Effector CD8-positive, alpha-beta T cell (primary cell): ENCODE measurements at places on chromosomes 2 and 18.

DNA sequence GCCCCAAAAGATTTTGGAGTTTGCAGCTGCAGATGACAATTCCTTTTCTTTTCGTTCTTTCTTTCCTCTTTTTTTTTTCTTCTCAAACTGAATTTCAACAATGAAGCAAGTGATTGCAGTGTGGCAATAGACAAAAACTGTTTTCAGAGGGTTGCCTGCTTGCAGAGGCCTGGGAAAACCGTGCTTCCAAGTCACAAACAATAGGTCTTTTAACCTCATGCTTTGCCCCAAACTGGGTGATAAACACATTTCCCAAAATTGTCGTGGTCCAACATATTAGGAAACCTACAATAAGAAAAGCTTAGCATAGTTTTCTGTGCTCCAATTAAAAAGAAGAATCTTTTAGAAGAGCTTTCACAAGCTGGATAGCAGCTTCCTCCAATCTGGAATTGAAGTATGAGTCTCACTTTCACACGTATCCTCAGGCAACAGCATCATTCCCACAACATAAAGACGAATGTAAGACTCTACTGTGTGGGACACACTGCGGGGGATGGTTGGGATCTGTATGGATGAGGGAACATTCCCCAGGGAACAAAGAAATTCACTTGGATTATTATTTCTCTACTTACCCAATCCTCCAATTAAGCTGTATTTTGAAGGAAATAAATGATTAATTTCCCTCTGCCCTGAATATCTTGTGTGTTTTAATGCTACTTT, 656.1 kb downstream of the RNF144A start:
- no peak for DNase-seq

- DNase-seq = peak; percentile 7
Measured at GRCh38 chr2:85998071-85998991, 107.4 kb downstream of the POLR1A start.

DNA sequence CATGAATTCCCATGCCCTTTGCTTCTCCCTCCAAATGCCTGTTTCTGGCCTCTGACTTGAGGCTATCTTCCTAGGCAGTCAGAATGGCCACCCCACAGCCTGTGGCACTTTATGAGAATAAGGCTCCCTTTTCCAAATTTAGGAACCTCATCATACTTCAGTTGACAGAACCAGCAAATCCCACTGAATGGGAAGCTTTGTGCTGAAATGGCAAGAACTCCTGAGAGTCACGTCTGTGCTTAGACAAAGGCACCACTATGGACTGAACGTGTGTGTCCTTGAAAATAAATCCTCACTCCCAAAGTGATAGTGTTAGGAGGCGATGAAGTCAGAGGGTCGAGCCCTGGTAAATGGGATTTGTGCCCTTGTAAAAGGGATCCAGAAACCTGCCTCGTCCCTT, 559.9 kb upstream of the SOX11 start:
- no peak for DNase-seq

DNA sequence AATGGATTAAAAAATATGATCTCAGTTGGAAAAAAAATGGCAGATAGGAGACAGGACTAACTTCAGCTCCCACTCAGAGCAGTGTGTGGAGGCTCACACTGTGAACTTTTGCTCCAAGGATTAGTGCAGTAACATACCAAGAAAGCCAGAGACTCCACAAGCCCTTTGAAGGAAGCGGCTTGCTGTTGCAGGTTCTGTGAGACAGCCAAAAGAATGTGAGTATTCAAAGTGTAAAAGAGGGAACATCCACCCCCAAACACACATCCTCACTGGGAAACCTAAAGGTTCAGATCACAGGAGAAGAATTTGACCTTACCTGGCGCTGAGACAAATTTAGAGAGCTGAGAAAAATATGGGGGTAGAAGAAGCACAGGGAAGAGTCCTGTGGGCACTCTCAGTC, 77.5 kb downstream of the FAM171B start:
- DNase-seq = no peak

- DNase-seq = no peak
Measured at GRCh38 chr2:132383956-132384355, 32.6 kb upstream of the GPR39 start.

DNA sequence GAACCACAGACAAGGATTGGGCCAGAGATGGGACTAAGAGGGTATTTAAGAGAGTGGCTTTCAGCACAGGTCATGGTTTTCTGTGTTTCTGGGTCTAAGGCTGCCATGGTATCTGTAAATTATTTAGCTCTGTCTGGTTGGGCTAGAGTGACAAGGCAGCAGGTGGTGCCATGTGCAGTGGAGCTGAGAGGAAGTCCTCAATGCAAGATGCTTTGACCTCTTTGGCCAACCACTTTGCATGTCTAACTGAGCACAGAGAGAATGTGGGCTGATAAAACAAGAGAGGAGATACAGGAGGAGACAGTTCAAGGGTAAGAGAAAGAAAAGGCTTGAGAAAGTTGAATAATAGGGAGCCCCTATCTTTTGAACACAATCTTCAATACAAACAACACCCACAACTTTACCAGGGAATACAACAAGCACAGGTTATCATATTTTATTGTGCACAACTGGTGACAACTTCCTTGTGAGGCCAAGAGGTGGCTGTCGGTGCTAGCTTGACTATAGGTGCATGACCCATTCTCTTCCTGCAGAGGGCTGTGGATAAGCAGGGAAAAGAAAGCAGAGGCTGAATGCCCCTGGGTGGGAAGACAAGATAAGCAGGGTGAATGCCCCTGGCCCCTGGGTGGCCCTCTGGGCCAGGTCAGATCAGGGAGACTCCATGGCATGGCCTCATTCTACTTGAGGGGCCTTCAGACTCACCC, 12.3 kb downstream of the FLACC1 start:
- no peak for DNase-seq

- DNase-seq = no peak
Measured at GRCh38 chr2:157898591-157898996, 22.5 kb upstream of the ACVR1 start.

GRCh38 chr2:10202131-10202665, 79.7 kb downstream of the RRM2 start:
- DNase-seq = no peak

DNA sequence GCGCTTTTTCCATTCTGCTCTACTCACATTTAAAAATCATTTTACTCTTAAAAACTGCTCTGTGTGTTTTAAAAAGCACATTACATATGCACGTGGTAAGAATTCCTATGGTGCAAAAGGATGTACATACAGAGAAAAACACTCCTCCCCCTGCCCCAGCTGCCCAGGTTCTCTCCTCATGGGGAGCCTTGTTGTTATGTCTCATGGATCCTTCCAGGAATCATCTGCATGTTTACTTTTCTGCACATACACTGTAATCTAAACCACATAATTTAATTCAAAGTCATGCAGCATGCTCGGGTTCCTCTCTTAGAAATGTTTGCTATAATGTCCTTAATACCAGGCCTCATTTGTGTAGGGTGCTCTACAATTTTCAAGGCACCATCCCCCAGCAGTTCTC, 243.3 kb downstream of the LOXHD1 start:
- no peak for DNase-seq

GRCh38 chr2:189293164-189293563, 113.6 kb upstream of the COL5A2 start:
- DNase-seq = no peak

- no peak for DNase-seq
Measured at GRCh38 chr2:34045101-34045655, 446.1 kb upstream of the FAM98A start.

GRCh38 chr2:3536682-3537632, 17.6 kb upstream of the ADI1 start:
- DNase-seq = no peak

DNA sequence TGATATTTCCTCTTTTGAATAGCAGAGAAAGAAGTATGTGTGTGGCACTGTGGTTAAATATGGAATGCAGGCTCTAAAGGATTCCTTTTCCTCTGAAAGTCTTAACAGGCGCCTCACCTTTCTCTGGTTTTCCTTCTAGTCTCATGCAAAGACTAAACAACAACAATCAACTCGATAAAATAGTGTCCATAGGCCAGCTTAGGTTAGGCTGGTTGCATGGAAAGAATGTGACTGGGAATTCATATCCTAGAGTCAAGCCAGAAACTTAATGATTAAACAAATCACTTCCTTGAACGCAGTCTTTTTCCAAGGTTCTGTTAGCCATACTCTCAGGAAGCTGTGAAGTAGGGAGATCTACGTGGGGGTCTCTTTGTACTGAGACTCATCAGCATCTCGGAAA, 800.8 kb upstream of the ID2 start:
- DNase-seq = no peak

DNA sequence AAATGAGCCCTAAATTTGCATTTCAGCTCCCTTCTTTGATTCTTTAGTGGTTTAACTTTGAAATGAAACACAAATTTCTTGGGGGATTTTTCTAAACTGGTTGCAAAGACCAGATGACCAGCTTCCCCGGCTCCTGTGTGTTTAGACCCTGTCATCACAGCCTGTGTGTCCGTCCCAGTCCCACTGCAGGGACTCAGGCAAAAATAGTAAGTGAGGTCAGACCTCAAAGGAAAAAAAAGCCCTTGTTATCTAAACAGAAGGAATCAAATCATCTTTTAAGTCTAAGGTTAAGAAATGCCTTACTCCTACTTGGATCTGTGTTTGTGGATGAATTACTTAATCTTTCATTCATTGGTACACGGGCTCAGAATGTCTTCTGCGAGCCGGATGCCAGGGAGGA, 423.7 kb downstream of the LPIN1 start:
- no peak for DNase-seq

DNA sequence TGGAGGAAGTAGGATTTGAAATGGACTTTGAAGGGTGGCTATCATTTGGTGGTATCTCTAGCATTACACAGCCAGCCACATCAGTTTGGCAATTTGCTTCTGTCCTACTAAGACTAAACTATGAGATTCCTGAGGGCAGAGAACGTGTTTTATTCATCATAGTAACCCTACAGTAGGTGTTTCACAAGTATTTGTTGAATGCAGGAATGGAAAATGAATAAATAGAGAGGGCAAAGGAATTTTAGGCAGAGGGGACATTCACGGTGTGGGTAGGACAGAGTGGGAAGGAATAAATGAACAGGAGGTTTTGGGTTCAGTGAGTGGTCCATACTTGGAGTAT, 15.7 kb upstream of the GPR39 start:
- DNase-seq = no peak

DNA sequence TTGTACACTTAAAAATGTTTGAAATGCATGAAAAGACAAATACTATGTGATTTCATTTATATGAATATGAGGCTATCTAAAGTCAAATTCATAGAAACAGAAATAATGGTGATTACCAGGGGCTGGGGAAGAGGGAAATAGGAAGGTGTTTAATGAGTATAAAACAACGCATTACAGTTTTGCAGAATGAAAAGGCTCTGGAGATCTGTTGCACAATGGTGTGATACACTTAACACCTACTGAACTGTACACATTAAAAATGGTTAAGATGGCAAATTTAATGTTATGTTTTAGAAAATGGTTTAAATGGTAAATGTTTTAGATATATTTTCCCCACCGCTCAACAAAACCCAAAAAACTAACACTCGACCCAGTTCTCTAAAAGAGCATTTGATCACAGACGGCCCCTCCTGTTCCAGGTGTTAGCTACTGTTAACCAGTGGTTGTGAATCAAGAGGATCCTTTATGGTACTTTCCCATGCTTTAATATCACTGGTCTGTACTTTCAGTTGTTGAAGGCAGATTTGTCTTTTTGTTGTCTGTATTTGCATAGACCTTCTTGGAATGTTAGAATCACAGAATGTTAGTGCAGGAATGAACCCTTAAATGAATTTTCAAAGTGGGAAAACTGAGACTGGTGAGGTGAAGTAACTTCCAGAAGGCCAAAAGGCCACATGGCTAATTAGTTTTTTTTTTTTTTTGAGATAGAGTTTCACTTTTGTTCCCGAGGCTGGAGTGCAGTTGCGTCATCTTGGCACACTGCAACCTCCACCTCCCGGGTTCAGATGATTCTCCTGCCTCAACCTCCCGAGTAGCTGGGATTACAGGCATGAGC, 10.2 kb downstream of the RAB10 start:
- DNase-seq = no peak

- DNase-seq = no peak
Measured at GRCh38 chr2:65103013-65103715, 26.7 kb downstream of the RAB1A start.

GRCh38 chr2:176117823-176118371, 1.3 kb downstream of the HOXD10 start:
- DNase-seq = no peak

DNA sequence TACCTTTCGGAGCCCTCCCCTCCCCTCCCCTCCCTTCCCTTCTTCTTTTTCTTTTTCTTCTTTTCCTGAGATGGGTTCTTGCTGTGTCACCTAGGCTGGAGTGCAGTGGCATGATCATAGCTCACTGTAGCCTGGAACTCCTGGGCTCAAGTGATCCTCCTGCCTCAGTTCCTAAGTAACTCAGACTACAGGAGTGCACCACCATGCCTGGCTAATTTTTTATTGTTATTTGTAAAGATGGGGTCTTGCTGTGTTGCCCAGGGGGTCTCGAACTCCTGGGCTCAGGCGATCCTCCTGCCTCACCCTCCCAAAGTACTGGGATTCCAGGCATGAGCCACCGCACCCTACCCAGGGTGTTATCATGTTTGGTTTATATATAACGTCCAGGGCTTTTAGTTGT, 66.7 kb downstream of the ASB1 start:
- DNase-seq = no peak

GRCh38 chr2:173550143-173550542, 195.5 kb downstream of the CDCA7 start:
- no peak for DNase-seq

DNA sequence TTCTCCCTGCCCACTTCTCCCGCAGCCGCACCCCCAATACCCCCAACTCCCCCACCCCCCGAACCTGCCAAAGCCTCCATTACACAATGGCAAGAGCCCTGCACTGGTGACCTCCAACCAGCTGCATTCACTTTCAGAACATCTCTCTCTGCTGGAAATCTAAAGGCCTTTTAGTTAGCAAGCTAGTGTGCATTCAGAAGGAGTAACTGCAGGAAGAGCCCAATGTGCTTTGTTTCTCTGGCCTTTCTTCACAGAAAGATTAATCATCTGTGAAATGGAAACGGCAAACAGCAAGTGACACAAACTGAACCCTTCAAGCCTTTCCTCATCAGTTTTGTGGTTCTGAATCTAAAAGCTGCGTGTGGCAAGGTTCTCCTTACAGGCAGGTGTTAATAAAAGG, 124.2 kb downstream of the OLA1 start:
- no peak for DNase-seq

DNA sequence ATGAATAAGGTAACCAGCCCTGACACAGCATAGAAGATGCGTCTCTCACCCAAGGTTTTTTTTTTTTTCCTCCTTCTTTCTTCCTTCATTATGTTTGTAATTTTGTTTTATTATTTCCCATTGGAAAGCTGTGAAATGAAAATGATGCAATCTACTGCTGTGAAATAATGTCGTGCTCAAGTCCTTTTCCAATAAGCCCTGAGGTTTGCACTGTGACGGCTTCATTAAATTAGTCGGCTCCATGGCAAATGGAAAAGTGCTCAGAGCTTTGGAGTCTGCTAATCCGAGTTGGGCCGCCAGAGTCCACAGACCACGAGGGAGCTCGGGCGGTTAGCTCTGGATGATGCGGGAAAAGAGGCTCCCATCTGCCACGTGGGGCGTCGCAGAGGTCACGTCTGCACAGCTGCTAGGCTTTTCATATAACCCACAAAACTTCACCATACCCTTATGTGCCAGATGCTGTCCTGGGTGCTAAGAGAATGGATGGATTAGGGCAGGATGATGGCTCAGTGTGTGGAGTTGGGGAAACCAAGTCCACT, 92.3 kb upstream of the CAPN13 start:
- no peak for DNase-seq

- DNase-seq = no peak
Measured at GRCh38 chr2:167980439-167980838, 267.0 kb downstream of the STK39 start.

- DNase-seq = no peak
Measured at GRCh38 chr2:186299610-186300009, 186.4 kb upstream of the ZC3H15 start.

- no peak for DNase-seq
Measured at GRCh38 chr2:66574701-66575624, 140.0 kb downstream of the MEIS1 start.
